ENCODE measurements at places on chromosomes 13 and 19.
A peak's percentile ranks its signal among the peaks of the same experiment; 100 is the strongest.

DNA sequence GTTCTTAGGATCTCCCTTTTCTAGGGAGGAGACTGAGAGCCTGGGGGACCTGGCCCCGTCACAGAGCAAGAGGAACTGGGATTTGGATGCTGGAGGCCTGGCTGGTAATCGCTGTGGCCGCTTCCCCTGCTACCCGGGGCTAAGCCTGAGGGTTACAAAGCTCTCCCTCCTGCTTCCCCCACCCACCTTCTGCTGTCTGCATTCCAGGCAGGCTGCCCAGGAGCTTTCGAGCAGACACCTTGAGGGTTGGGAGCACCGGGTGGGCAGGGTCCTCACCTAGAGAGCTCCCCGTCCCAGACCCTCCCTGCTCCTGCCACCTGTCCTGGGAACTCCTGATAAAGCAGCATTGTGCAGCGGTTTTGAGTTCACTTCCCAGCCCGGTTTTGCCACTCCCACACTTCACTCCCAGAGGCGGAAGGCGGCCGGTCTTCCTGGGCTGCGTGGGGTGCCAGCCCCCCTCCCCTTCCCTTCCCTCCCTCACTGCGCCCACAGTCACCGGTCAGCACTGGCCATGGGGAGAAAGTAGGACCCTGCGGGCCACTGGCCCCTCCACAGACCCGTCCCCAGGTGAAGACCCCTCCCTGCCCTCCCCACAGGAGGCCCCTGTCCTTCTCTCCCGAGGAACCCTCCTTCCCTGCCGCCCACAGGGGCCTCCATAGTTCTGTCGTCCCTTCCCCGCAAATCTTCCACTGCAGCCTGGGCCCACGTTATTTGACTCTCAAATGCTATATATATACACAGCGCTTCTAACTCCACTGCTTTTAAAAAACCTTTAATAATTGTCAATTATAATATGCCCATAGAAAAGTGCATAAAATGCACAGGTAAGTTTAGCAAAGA, 8.1 kb downstream of the PAK4 start:
- DNase-seq = no peak

GRCh38 chr13:69737129-69737935, 370.3 kb upstream of the ATXN8OS start:
- no peak for DNase-seq

- DNase-seq = no peak
Measured at GRCh38 chr19:46385636-46386035, 27.7 kb downstream of the CCDC8 start.

- no peak for DNase-seq
Measured at GRCh38 chr19:10915130-10916091, 13.0 kb downstream of the YIPF2 start.

- no peak for DNase-seq
Measured at GRCh38 chr19:48798937-48799336, 11.9 kb downstream of the BCAT2 start.

DNA sequence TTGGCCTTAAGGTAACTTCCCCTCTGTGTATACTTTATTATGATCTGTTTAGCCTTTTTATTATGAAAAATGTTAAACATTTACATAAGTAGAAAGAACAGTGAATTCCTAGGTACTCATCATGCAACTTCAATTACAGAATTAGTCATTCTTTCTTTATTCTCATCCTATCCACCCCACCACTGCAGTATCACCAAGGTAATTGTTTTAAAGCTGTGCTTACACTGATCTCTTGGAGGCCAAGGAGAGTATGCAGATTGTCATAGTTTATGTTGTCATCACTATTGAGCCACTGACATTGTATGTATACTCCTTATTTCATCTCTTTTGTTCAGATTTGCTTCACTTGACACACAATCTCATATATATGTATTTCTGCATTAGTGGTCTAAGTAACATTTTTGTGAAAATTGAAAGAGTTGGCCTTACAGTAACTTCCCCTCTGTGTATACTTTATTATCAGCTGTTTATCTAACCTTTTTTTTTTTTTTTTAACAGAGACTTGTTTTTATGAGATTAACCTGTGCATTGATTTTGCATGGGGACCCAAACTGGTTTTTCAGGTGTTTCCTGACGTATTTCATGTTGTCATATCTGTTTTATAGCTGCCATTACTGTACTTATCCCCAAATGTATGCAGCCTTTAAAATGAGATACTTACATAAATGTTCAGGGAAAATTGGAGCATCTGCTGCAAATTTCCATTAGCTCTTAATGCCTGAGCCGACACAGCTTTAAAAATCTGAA, 4.5 kb downstream of the ZNF507 start:
- DNase-seq = no peak

GRCh38 chr13:78609464-78610205, 6.3 kb upstream of the POU4F1 start:
- no peak for DNase-seq

GRCh38 chr13:73602295-73602694, 531.9 kb downstream of the KLF12 start:
- no peak for DNase-seq

- DNase-seq = no peak
Measured at GRCh38 chr13:113840541-113841352, 23.1 kb downstream of the GAS6 start.

DNA sequence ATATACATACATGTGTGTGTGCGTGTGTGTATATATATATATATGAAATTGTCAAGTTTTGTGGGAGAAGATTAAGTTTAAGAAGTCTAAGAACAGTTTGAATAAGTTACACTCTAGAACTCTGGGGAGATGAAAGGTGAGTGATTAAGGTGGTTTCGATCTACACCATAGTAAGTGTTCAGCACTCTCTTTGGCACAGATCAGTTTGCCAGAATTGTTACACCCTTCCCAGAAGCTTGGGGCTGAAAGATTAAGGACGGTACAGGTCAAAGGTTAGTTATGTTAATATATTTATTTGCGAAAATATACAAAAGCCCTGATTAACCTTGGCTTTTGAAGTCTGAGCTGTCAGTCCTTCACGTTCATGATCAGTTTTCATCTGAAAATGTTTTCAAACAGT, 309.1 kb downstream of the KLF5 start:
- no peak for DNase-seq

DNA sequence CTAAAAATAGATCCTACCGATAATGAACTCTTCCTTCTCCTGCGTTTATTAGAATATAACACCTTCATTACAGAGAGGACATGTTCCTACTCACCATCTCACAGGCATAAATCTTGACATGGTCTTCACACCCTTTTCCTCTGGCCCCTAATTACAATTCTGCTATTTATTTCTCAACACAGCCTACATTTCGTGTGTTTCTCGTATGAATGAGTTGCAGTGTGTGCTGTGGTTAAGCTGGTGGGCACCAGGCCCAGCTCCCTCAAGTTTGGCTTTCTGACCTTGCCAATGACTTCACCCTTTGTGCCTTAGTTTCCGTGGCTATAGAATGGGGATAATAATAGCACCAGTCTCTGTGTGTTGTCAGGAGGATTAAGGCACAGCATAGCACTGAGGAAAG, 12.3 kb upstream of the KATNAL1 start:
- no peak for DNase-seq

DNA sequence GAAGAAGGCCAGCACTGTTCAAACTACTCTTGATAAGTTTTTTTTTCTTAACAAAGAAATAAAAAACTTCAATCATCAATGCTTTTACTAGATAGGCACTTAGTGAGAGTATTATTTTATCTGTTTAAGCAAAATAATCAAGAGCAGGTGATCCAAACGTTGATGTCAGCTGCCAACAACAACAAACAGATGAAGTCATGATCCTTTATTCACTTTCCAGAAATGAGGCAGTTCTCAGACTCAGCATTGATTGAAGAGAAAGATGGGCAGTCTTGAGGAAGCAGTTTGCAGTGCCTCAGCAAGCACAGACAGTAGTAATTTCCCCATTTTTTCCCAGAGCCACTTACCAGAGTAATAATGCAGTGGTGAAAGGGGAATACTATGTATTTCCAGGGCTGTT, 38.4 kb upstream of the CSNK1A1L start:
- DNase-seq = no peak

DNA sequence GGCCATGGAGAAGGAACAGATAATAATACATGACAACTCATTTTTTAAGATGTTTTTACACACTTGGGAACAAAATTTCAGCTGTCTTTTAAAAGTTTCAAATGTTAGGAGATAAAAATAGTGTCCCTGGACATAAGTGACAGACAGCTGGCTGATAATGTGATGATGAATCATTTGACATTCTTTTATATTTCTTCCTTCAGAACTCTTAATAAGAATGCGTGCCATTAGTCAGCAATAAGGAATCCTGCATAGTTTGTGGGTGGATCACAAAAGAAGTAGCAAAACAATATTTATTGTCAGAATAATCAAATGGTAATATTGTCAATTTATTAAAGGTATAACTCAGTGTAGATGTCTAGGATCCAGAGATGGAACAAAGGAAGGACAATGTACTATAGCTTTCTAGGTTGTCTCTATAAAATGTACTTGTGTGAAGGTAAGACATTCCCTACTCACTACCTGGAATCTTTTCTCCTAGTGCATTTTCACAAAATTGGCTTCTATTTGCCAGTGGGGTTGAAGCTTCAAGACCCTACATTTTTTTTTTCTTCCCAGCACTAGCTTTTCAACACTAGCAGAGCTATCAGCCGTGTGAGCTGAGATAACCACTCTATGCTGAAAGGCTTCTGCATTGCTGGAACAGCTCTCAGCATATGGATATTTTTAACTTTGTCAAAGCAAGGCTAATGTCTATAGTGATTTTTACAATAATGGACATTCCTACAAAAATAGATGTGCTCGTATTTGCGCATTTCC, 175.6 kb upstream of the SLITRK6 start:
- DNase-seq = no peak

- no peak for DNase-seq
Measured at GRCh38 chr19:47363758-47364531, 14.8 kb downstream of the DHX34 start.

GRCh38 chr19:43809762-43810696, 7.8 kb upstream of the LYPD5 start:
- DNase-seq = no peak

- no peak for DNase-seq
Measured at GRCh38 chr19:13873834-13874515, 3.0 kb upstream of the NANOS3 start.

GRCh38 chr19:13100031-13100588, 2.5 kb downstream of the LYL1 start:
- no peak for DNase-seq

GRCh38 chr13:27362064-27362751, 62.2 kb upstream of the GTF3A start:
- peak; percentile 66 for DNase-seq

- no peak for DNase-seq
Measured at GRCh38 chr13:23889615-23890607, 711 bp upstream of the MIPEP start.

- no peak for DNase-seq
Measured at GRCh38 chr13:49731766-49732165, 40.5 kb upstream of the EBPL start.

DNA sequence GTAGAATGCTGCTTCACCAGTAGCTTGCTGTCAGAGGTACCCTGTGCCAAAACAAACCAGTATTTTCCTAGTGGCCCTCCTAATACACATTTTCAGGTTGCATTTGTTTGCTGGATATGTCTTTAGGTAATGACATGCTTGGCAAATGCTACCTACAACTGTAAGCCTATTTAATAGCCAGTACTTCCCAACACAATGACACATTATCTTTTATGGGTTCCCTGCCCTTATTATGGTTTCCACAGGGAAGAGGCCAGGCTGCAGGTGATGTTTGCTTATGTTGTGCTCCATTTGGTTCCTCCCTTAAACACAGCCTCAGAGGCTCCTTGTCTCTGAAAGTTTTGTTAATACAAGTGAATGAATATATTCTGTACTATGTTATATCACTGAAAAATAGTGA, 24.7 kb downstream of the FRY start:
- no peak for DNase-seq

- no peak for DNase-seq
Measured at GRCh38 chr13:52808842-52809219, 39.6 kb downstream of the PCDH8 start.

- DNase-seq = no peak
Measured at GRCh38 chr13:39637890-39638289, 17.6 kb upstream of the COG6 start.

DNA sequence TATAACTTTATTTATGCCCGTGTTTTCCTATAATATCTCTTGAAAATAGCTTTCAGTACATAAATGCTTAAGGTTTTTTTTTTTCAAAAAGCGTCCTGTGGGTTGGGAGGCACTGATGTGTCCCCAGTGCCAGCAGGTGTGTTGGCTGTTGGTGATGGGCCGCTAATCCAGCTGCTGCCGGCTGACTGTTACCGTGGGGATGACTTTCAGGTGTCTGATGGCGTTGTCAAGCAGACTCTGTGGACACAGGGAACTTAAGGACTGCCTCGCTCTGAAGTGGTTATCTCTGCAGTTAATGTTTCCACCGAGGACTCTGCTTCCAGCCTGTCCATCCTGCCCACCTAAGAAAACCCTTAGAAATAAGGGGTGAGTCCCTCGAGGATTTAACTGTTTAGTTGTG, 94.5 kb downstream of the ANKRD10 start:
- DNase-seq = no peak

DNA sequence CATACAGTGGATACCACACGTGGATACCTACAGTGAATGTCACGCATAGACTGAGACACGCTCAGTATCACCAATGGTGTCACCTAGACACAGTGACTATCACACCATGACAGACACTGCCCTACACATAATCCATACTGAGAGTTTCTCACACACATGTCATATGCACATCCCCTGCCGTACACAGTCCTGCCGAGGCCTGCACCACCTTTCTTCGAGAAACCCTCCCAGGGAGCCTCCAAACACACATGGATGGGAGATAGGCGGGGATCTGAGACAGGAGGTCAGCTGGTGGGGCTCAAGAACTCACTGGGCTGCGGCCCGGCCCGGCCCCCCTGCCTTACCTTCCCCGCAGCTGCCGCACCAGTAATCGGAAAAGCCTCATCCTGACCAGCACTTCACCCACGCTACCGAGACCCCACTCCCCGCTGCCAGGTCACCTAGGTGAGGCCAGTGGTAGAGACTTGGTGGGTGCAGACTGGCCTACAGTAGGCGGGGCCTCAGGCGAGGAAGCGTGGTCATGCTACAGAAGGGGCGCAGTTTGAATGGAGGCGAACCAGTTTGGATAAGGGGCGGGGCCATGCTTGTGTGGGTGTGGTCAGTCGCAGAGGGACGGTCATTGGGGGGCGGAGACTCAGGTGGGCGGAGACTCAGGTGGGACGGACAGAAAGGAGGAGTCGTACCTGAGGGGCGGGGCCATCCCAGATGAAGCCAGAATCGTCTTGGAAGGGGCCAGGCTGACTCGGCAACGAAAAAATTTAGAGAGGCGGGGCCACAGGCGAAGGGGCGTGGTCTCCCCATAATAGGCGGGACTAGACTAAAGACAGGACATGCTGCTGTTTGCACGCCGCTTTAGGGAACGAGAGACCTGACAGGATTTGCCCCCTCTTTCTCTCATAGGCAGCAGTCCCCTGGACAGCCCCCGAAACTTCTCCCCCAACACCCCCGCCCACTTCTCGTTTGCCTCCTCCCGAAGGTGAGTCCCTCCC, 2.1 kb downstream of the MAST1 start:
- DNase-seq = peak; percentile 49

- no peak for DNase-seq
Measured at GRCh38 chr13:75404726-75405125, 77.2 kb downstream of the TBC1D4 start.

GRCh38 chr13:87331178-87331577, 340.0 kb upstream of the SLITRK5 start:
- no peak for DNase-seq
